Dermis blood vessel endothelial cell (primary cell): ENCODE measurements at places on chromosomes 12 and 14. TPM values are rescaled to one million over a fixed set of nuclear protein-coding genes. Genes with fewer than 3 reads are reported as not detected.

DHH gene
- total RNA-seq: 1.2 and 3.7 TPM in 2 replicates

LRFN5 gene
- total RNA-seq: not detected in 2 replicates

DNA sequence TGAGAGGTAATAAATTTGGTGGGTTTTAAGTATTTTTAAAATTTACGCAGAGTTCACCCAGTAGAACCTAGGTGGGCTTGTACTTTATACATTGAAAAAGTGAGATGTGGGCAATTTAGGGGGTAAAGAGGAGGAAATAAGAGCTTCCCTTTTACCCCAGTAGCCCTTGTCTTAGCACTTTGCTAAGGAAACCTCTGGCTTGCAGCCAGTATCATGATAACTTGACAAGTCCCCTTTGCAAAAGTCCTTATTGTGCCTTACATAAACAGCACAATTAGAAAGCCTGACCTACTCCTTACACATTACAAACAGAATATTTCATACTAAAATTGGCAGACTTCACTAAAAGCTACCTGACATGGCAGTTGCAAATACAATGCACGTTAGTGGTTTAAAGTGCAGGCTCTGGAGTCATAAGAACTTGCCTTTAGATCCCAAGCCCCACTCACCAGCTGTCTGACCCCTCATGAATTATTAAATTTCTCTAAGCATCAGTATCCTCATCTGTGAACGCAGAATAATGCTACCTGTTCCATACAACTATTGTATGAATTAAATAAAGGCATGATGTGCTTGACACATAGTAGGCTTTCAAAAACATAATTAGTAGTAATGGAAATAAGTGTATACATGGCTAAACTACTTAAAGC, 53.2 kb upstream of the NELL2 start:
- DNase-seq: no peak

GRCh38 chr14:22819151-22819988, 4.1 kb upstream of the SLC7A7 start:
- DNase-seq: peak; percentile 86

DNA sequence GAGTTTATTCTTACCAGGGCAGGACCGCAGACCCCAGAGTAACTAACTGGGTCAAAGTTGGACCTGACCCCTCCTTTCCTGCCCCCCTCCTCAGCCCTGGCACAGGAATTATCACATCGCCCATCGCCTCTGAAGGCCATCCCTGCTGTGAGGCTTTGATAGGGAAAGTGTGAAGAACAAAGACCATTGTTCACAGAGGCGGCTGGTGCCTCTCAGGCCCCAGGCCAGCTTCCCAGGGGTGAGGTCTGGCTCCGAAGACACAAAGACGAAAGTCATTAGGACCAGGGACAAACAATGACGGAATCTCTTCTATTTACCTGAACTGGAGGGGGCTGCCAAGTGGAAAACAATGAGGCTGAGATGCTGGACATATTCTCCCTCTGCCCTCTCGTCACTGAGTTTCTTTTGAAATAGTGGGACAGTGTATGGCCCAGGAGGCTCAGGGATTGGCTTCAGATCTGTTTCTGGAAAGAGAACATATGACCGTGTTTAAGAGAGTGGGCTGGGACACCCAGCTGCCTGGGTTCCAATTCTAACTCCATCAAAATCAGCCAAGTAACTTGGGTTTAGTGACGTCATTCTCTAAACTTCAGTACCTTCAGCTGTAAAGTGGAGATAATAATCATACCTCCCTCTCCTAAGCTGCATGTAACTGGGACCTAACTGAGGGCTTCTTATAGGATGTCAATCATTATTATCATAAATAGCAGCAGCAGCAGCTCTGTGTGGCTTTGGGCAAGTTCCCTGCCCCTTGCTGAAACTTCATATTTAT, 769.4 kb downstream of the MED13L start:
- DNase-seq: peak; percentile 9
